Left renal cortex interstitium (tissue), 4 donors: ENCODE measurements at places on chromosomes 11 and 22.

DNA sequence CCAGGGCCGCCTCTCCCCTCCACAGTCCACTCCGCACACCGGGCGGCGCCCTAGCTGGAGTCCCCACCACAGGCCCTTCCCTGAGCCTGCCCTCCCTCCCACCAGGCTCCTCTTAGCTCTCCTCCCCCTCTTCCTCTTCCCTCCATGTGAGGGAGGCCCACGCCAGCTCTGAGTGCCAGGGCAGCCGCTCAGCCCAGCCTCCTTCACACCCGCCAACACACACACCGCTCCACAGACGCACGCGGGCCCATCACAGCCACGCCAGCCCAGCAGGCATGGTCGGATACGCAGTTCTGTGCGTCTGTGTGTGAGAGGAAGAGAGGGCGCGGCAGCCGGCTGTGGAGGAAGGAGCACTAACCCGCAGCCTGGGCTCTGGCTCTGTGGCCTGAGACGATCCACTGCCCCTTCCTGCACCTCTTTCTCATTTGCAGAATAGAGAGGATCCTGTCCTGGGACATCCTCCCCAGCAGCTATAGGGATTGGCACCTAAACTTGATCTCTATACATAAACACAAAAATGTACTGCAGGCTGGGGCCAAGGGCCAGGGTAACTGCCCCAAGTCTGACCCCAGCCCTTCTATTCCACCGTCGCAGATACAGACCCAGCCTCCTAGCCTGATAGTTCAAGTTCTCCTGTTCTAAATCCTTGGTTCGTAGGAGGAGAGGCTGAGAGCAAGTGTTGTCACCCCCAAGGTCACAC lies 3.5 kb downstream of the CHRM4 start:
- no peak for DNase-seq

- no peak for DNase-seq
These were observed 228.3 kb downstream of the KIRREL3 start for GRCh38 chr11:126772267-126772666.

DNA sequence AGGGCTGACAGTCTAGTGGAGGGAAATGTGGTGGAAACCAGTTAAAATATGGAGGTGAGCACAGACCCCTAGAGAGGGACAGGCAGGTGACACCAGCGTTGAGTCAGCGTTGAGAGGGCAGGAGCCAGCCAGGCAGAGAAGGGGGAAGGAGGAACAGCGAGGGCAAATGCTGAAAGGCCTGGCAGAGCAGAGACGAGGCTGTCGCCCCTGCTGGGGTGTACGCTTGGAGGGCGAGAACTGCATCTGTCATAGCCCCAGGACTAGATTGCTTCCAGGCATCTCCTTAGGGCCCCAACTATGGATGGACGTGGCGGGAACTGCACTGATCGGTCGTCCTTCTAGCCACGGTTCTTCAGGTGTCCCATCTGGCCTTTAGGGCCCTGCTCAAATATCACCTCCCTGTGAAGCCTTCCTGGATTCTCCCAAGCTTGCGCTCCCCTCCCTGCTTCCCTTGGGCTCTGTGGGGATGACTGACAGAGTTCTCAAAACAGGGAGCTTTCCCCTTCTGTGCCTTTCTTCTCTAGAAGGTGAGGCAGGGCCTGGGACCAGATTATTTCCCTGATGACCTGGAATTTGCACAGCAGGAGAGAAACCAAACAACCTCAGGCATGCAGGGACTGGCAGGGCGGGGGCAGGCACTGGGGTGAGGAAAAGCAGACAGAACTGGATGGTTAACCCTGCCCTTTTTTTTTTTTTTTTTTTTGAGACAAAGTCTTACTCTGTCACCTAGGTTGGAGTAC lies 11.1 kb downstream of the SYNGR1 start:
- no peak for DNase-seq

GRCh38 chr22:37930952-37931440 lies 22.4 kb downstream of the C22orf23 start:
- no peak for DNase-seq

- DNase-seq, result no peak
These were observed 34.5 kb upstream of the PAMR1 start for GRCh38 chr11:35559949-35560348.

DNA sequence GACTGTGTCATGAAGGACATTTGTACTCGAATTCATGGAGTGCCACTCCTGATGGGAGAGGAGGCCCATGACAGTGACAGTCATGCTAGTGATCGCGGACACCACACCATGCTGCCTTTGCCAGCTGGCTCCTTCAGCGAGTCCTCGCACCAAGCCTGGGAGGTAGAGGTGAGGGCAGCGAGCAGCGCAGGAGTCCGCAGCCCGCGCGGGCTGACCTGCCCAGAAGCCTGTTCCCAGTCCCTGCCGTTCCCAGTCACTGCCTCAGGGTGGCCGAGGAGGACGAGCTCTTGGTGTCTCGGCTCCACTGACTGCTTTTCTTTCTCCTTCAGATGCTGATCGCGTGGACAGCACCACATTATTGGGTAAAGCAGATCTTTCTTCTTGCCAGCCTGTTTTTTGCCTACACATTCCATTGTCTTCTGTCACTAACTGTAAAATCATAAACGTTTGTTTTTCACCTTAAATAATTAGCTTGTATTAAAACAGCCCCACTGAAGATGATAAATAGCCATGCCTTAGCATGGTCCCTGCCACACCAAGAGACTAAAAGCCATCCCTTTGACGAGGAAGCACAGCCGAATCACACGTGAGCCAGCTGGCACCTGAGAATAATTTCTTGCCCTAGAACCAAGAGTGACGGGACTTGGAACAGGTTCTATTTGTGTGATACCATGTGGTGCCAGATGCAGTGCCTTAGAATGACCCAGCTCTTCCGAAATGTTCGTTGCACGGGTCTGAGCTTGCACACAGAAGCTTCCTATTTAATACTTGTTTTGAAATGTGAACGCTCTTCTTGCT lies 25.5 kb downstream of the FAM118A start:
- DNase-seq, result no peak
